Myocyte (in vitro differentiated cells): ENCODE measurements at places on chromosomes 3 and 15.

GRCh38 chr3:133940536-133940935, 44.9 kb upstream of the RAB6B start:
- DNase-seq, result no peak

- DNase-seq, result no peak
Measured at GRCh38 chr3:23767546-23767945, 38.2 kb upstream of the UBE2E1 start.

GRCh38 chr3:111859974-111860859, 1.2 kb downstream of the PHLDB2 start:
- DNase-seq, result peak; percentile 91

DNA sequence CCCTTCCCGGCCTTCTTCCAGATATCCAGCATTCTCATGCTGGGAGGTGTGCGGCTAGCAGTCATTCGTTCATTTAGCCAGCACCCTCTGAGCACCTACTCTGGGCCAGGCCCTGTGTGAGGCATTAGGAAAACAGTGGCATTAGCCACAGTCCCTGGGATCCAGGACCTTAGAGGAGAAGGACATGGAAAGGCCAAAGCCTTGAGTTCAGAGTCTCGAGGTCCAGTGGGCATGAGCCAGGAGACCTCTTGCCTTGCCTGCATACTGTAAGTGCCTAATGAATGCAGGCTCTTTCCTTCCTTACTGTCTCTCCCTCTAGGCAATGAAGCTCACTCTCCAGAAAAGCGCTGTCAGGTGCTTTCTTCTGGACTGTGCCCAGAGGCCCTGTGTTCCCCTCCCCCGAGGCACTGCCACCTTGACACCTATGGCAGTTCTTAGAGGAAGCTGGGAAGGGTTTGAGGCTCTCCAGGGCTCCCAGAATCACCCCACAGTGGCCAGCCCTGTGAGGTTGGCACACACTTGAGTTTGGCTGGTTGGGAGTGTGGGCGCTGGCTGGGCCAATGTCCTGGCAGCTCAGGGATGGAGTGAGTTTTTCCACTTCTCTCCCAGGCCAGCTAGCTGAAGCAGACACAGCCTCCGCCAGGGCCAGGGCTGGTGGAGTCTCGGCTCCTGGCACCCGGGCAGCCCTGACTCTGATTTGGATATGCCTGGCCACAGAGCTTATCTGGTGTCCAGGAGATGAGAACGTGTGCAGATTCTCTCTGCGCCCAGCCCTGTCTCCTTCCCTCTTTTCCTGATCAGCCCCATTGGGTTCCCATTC, 5.4 kb downstream of the CORO2B start:
- DNase-seq, result no peak

DNA sequence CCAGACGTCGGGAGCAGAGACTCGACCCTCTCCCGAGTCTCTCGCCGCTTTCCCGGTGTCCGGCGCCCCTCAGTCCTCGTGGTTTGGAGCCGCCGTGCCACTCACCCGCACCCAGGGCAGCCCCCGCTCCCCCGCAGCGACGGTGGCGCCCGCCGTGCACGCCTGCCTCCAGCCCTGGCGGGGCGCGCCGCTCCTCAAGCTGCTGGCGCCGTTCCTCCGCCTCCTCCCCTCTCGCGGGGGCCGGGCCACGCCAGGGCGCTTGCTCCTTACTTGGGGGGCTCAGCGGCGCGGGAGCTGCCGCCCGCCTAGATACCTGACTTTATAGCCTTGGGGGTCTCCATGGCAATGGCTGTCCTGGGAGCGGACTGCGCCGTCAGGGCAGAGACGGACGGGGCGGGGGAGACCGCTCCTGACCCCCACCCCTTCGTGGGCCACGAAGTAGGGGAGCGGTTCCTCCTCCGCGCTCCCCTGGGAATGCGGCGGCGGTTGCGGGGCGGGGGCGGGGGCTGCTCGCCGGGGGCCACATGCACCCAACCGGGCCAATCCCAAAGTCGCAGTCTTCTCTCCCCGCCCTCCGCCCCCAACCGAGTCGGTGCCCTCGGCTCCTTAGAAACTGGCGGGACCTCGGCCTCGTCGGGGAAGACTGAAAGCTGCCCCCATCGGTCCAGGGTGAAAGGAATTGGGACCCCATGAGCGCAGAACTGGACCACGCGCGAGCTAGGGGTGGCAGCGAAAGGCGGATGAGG, at the start of gene ANKRD63:
Gene ANKRD63, minus strand, starts transcription at position 196 of the 746 bp plus-strand sequence. CDS start 478 bp downstream, outside the sequence.
- no peak for DNase-seq

GRCh38 chr3:115233021-115233420, 85.9 kb upstream of the ZBTB20 start:
- no peak for DNase-seq

DNA sequence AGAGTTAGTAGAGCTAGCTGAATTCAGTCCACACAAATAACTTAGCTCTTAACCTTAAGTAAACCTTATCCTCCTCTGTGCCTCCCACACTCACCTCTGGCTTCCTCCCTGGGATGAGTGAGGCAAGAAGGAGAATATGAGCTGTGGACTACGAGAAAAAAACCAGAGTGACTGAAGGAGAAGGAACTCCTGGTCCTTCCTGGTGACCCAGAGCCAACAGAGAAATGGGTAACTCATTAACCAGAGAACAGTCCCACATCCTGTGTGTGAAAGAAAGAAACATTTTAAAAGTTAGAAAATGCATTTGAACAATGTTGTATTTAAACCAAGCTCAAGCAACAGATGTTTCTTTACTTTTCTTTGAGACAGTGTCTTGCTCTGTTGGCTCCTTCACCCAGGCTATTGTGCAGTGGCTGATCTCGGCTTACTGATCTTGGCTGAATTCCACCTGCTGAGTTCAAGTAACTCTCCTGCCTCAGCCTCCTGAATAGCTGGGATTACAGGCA, 27.5 kb upstream of the FAM81A start:
- DNase-seq, result no peak

GRCh38 chr3:15649858-15650257, 48.3 kb downstream of the BTD start:
- no peak for DNase-seq

GRCh38 chr3:139016430-139017048, 4.2 kb downstream of the PRR23B start:
- DNase-seq, result no peak

GRCh38 chr3:147412917-147413685, 3.9 kb downstream of the ZIC1 start:
- DNase-seq, result peak; percentile 56
